ENCODE measurements at places on chromosomes 13 and 19.

GRCh38 chr13:114067886-114068651 lies 64.4 kb downstream of the RASA3 start:
- DNase-seq, result no peak

- DNase-seq, result no peak
Observed at GRCh38 chr19:7833225-7834099, 3.4 kb downstream of the EVI5L start.

DNA sequence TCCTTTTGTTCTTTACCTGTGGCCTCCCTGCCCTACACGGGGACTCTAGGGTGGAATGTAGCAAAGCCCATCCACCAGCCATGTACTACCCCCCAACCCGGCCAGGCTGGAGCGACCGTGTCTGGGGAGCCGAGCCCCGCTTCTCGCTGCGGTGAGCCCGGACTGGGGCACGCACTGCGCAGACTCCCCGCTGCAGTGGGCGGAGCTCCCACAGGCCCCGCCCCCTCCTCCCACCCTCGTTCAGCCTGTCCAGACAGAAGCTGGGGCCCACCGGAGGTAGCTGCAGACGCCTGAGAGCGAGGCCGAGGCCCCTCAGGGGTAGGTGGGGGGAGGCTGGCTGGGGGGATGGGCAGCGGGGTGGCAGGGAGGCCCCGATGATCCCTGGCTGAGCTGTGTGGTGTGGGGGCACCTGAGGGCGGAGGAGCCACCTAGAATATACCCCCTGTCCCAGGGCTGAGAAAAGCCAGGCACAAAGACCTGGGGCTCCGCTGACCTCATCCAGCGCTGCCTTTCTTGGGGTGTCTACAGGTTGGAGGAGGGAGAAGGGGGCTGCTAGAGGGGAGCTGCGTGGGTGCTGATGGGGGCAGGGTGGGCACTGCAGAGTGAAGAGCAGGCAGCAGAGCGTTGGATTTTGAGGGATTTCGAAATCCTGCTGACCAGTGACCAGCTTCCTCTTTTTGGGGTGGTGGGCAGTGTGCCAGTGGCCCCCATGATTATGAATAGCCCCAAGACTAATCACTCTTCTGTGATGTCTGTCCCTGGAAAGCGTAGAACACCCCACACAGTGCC lies 17.3 kb downstream of the PLD3 start:
- DNase-seq, result peak; percentile 17

- no peak for DNase-seq
Observed at GRCh38 chr19:368630-369024, 24.0 kb upstream of the MIER2 start.

DNA sequence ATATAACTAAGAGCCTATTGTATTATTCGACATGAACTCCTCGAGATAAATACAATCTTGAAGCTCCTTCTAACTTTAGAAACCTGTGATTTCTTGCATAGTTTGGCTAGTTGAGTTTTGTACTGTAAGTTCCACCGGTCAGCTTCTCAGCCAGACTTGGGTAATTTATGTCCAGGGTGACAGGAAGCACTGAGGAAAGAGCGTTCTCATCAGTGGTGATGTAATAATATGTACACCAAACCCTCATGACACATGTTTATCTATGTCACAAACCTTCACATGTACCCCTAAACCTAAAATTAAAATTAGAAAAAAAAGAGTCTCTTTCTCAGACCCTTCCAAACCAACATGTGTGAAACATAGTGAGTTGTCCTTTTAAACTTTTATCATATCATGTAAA lies 205.7 kb downstream of the KCNRG start:
- DNase-seq, result no peak

DNA sequence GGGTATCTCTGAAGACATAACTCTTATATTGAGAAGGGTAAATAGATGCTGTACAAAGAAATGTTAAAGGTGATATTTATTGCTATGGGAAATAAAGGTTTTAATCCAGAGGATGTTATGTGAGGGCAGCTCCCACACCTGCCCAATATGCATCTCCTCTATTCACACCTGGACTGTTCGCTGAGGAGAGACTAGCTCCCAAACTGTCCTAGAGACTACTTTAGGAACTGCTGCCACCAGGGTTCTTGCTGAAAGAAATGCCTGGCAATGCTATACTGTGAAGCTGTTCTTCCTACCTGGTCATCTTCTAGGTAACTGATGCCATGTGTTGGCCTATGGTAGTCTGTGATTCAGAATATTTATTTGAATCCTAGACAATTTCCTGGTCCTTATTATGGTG lies 1421.5 kb upstream of the SPRY2 start:
- DNase-seq, result no peak

DNA sequence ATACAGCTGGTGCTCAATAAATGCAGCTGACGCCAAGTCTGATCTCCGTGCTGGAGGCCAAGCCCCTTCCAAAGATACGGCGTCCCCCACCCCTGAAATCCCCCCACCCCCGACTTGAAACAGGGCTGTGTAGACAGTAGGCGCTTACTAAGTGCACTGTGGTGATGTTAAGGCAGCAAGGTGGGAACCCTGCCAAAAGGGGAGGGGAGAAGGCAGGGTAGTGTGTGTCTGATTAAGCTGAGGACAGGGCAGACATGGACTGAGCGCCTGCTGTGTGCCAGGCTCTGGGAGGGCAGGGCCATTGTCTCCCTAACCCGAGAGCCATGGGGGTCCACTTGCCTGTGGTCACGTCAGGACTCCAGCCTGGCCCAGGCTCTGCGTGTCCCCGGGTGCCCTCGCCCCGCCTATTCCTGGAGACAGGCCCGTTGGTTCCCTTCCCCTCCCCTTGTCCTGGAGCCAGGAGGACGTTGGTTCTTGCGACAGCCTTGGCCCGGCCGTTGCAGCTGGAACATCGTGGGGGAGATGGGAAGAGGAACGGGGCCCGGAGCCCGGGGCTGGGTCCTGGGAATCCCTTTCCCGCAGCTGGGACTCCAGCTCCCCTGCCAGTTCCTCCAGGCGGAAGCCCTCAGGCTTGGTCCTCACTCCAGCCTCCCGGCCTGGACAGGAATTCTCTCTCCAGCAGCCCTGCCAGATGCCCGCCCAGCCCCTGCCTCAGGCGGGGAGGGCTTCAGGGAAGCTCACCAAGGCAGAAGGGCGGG lies 1.7 kb upstream of the ELANE start:
- DNase-seq, result no peak

- no peak for DNase-seq
Observed at GRCh38 chr13:32454886-32455593, 27.1 kb upstream of the N4BP2L1 start.

DNA sequence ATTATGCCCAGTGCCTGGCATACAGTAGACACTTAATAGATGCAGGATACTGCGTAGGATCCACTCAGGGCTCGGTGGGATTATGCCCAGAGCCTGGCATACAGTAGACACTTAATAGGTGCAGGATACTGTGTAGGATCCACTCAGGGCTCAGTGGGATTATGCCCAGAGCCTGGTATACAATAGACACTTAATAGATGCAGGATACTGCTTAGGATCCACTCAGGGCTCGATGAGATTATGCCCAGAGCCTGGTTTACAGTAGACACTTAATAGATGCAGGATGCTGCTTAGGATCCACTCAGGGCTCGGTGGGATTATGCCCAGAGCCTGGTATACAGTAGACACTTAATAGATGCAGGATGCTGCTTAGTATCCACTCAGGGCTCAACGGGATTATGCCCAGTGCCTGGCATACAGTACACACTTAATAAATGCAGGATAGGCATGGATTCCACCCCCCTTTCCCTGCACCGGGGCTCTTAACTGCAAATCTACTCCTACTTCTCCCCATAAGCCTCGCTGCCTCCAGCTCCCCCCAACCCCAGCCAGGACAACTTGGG lies 24.9 kb downstream of the SMIM24 start:
- DNase-seq, result no peak

GRCh38 chr19:13091400-13092157 lies 11.1 kb downstream of the LYL1 start:
- no peak for DNase-seq

- no peak for DNase-seq
Observed at GRCh38 chr13:100673376-100673712, 1.3 kb downstream of the TMTC4 start.

- DNase-seq, result no peak
Observed at GRCh38 chr19:54172471-54173358, at the start of gene TMC4. TMC4 (minus strand) TSS chr19:54173160; CDS start chr19:54173117, 43 bp downstream.

GRCh38 chr13:72255908-72256307 lies 388.9 kb upstream of the DACH1 start:
- DNase-seq, result no peak

Data from activated CD8-positive, alpha-beta memory T cell treated with anti-CD3 and anti-CD28 coated beads for 1 hour (primary cell).